H1 (cell line): ENCODE measurements at places on chromosomes 3 and 15. TPM values are rescaled to one million over a fixed set of nuclear protein-coding genes. Genes with fewer than 3 reads are reported as not detected.

GRCh38 chr3:100185847-100186246 lies 71.5 kb upstream of the FILIP1L start:
- DNase-seq = no peak
- no peaks in the 10 kb centered on the region for H3K4me1 ChIP-seq
- H3K4me3 ChIP-seq = no peak overlapping the region
- H3K36me3 ChIP-seq = no peaks in the 10 kb centered on the region; the same call in 1 of the 2 replicates
- H3K27ac ChIP-seq = no peak overlapping the region

DNA sequence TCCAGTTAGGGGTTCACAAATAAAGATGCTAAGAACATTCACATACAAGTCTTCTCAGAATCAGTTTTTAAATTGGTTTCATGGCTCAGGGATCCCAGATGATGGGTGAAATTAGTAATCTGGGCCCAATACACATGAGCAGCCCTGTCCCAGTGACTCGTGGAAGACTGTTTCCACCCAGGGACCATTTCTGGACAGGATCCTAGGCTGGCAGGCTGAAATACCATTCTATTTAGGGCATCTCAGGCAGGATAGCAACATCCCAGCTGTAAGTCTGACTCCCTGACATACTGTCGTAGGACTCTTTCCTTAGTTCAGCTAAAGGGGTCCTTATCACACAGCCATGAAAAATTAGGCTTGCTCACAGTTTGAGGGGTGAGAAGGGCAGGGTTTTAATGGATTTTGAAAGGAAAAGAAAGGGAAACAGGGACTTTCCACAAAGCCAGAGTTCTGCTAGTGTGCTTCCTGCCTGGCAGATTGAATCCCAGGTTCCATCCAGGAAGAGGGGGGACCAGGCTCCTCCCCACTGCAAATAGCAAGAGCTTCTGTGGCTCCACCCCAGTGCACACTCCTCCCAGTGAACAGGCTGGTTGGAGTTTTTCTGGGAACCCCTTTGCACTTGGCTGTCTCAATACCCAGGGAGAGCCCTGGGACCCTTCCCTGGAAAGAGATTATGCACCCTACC lies 41.3 kb upstream of the LYZL4 start:
- no peaks in the 10 kb centered on the region for H3K27me3 ChIP-seq
- H3K4me3 ChIP-seq = no peak overlapping the region
- no peak overlapping the region for H3K27ac ChIP-seq
- no peaks in the 10 kb centered on the region for H3K36me3 ChIP-seq
- DNase-seq = no peak

GRCh38 chr3:170465955-170466354 lies 47.3 kb downstream of the CLDN11 start:
- no peak overlapping the region for H3K4me3 ChIP-seq
- DNase-seq = no peak
- H3K27me3 ChIP-seq = no peaks in the 10 kb centered on the region
- no peaks in the 10 kb centered on the region for H3K36me3 ChIP-seq
- H3K4me1 ChIP-seq = no peaks in the 10 kb centered on the region

Gene NANOGP8
- 31.9 and 40.6 TPM in 2 replicates for total RNA-seq
